SW 1271 (cell line): ENCODE measurements at places on chromosomes 5 and 9.
A peak's percentile ranks its signal among the peaks of the same experiment; 100 is the strongest.

GRCh38 chr5:4418084-4418483 is 722.0 kb upstream of the ADAMTS16 start:
- no peak for DNase-seq

GRCh38 chr9:110874963-110875674 is 163.2 kb downstream of the LPAR1 start:
- no peak for DNase-seq

DNA sequence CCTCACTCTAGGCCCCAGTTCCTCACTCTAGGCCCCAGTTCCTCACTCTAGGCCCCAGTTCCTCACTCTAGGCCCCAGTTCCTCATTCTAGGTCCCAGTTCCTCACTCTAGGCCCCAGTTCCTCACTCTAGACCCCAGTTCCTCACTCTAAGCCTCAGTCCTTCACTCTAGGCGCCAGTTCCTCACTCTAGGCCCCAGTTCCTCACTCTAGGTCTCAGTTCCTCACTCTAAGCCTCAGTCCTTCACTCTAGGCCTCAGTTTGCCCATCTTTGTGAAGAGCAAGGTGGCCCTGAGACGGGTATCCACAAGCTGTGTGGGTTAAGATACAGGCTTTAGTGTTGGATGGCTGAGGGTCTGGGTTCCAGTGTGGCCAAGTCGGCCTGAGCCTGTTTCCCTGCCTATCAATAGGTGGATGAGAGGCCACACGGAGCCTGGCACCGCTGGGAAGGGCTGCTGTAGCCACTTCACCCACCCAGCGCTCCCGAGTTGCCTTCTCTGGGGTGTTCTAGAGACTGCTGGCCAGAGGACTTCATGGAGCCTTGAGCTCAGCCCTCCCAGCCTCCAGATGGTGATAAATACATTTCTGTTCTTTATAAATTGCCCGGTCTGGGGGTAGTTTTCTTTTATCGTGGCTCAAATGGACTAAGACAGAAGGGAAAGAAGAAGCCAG is 150.2 kb downstream of the RXRA start:
- no peak for DNase-seq

GRCh38 chr5:149586708-149587318 is 5.5 kb downstream of the ARHGEF37 start:
- DNase-seq: no peak

GRCh38 chr9:131046581-131047202 is 37.7 kb downstream of the LAMC3 start:
- DNase-seq: peak; percentile 62

GRCh38 chr5:6590581-6590980 is 42.3 kb downstream of the NSUN2 start:
- DNase-seq: no peak

DNA sequence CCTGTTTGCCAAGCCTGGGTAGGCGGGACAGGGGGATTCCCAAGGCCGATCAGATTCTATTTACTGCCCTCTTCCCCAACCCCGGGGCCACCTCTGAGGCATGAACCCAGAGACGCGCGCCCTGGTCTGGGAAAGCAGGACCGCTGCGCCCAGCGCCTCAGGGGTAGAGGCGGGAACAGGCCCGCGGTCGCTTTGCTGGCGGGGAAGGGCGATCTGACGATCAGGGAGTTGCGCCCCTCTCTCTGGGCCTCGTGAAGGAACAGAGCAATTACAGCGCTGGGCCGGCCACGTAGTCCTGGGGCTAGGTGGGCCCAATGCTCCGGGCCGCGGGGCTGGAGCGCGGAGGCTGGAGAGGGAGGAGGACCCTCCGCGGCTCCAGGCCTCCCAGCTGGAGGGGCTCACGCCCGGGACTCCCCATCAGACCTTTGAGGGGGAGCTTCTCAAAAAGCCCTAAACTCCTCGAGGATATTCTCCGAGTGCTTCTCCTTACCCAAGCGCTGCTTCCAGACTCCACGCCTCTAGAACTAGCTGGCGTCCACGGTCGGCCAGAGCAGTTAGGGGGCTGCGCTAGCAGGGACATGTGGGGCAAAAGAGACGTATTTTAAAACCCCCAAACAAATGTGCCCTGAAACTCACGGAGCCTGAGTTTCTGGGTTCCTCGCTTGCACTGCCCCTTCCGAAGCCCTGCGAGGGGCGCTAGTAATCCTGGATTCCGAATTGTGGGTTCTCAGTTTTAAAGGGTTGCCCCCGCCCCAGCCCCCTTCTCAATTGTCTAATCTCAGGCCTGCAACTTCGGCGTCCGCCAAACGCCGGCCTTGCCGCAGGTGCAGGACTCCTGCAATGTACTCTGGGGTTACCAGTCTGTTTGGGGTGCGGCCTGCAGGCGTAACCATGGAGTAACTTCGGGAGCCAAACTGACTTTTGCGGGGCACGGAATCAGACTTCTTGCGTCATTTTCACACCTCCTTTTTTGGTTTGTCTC is 57.6 kb downstream of the TMEM174 start:
- no peak for DNase-seq

GRCh38 chr9:91214086-91214485 is 147.6 kb downstream of the AUH start:
- DNase-seq: peak; percentile 50

DNA sequence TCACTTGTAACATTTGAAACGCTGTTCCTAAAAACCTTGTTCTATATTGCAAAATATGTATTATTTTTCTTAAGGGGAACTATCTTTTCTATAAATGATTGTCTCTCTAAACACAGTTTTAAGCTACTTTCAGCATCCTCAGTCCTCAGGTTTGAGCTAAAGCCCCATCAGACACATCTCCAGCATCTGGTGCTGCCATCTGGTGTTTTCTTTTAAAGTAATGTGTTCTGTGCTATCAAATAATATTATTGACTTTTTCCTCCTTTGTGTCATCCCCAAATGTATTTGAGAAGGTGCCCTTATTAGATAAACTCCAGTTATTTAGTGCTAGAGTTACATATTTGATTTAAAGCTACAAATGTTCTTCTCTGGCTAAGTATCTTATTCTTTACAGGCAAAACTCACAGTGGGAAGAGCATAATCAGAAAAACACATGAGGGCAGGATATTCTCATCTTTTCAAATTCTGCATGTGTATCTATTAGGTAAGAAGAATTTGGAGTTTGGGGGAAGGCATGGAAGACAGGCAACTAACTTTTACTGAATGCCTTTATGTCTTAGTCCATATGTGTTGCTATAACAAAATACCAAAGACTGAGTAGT is 27.5 kb downstream of the ZNF474 start:
- peak; percentile 55 for DNase-seq
